NCI-H460 (cell line): ENCODE measurements at places on chromosomes 7 and 10.

DNA sequence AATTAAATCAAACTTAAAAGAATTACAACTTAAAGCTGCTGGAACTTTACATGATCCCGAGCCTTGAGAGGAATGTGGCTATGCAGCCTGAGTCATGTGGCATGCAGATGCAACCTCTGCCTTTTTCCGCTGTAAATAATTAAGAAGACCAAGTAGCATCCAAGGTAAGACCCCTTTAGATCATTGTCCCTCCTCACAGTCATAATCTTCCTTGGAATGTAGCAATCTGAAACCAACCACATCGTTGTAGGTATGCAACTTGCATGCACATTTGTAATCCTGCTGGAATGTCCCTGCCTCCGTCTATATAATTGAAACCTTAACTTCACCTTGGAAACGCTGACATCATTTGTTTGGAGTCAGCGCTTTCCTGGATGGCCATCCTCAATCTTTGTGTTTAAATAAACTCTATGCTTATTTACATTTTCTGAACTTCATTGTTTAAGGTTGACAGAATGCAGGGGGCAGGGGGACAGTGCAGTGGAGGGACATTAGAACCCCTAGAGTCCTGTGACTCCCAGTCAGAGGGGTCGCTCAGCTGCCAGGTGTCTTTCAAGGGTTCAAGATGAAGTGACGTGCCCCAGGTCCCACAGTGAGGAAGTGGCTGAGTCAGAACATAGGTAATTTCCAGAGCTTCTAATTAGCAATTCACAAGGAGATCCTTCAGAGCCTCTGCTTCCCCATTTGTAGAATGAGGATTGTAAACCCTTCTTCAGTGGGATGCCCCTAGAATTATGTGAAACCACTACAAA lies 110.7 kb downstream of the RALA start:
- DNase-seq = peak; percentile 13

DNA sequence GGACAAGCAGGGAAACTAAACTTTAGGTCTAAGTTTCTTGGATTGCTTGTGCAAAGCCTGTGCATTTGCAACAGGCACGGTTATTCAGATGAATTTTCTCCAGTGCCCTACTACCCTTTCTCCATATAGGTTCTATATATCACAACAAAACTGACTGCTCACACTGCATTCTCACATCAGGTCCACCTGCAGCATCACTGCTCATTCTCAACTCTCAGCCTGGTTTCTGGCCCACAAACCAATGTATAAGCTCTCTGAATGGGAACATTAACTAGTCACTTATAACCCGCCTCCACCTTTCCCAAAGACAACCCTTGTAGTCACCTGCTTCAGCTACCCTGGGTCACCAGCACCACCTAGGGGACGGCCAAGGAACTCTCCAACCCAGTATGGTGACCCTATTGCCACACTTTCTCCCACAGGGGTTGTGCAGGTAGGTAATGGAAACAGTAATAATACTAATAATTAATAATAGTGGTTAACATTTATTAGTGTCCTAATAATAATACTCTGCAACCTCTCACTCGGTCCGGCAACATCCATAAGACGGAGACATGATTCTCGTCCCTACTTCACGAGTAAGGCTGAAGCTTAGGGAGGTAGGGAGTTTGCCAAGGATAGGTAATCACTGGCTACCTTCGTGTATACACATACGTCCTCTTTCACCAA lies 97.3 kb downstream of the CLEC2L start:
- peak; percentile 34 for DNase-seq

DNA sequence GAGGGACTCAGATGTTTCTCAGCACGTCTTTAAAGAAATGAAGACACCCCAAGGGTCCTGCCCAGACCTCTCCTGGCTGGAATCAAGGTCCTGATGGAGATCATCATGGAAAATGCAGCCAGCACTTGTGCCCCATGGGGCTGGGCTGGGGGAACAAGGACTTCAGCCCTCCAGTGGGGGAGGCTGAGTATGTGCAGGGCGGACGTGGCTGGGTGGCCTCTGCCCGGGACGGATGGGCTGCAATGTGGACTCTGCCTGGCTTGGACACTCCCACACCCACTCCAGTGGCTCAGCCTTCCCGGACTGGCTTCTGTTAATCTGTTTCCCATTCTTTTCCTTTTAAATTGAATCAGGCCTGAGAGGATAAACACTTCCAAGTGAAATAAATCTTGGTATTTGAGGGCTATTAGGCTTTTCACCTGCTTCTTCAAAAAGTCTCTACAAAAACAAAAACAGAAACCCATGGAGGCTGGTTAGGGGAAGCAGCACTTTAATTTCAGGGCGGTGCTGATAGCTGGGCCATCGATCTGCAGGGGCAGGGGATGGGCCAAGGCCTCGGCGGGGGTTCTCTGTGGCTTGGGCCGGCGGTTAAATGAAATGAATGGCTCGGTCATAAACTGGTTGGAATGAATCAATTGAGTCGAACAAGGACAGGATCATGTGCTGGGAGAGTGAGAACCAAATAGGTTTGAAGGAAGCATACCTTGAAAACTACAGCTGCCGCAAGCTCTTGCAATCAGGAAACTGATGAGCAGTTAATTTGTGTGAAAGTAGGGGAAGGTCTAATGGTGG lies 51.4 kb downstream of the ADARB2 start:
- no peak for DNase-seq

DNA sequence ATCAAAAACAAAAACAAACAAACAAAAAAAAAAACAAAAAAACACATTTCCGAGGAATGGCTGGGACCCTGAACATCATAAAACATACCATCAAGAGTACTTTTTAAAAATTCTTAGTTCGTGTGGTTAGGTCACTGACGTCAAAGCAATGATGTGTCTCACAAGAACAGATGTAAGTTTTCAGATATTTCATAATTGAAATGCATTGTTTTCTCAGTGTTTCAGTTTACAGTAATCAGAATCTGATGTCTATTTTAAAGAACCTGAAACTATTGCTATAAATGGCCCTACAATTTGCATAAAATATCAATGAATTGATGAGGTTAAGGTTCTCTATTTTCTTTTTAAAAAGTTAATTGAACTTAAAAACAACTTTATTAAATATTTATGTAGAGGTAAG lies 103.7 kb upstream of the HGF start:
- no peak for DNase-seq

DNA sequence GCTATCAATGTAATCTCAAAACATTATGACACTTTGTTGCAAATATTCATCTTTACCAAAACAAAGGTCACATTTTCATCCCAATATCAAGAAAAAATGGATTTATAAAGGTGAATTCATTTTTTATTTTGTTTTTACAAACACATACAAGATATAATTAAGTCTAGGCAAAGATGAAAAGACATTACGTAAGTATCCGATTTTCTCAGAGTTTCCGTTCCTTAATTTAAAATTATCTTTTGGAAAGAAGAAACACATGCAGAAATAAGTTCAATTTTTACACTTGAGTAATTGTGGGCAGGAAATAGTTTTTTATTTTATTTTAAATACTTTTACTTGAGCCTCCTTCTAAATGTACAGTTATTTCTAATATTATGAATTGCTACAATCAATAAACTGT lies 24.6 kb downstream of the RTKN2 start:
- no peak for DNase-seq

- DNase-seq = peak; percentile 40
Observed at GRCh38 chr10:112716924-112717413, 233.1 kb upstream of the TCF7L2 start.

- no peak for DNase-seq
Observed at GRCh38 chr7:55549457-55549856, 22.8 kb downstream of the VOPP1 start.

GRCh38 chr10:112083472-112083871 lies 100.1 kb downstream of the GPAM start:
- DNase-seq = no peak

GRCh38 chr7:150748376-150748775 lies 11.2 kb downstream of the GIMAP5 start:
- no peak for DNase-seq

DNA sequence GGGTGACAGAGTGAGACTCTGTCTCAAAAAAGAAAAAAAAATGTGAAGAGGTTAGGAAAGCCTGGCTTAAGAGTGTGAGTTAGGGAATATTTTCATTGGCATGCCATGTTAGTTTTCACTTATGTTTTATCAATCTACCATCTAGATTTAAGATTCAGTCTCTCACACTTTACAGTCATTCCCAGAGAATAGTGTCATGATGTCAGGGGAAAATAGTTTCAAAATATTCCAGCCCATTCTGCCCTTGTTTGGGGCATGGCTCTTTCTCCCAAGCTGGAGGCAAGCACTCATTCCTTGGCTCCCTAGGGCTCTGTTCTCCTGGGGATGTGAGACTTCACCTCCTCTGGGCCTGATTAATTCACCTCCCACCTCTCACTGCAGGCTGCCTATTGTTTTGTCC lies 331.5 kb downstream of the CXCL12 start:
- DNase-seq = no peak

- no peak for DNase-seq
Observed at GRCh38 chr7:118289476-118289875, 65.0 kb downstream of the ANKRD7 start.

DNA sequence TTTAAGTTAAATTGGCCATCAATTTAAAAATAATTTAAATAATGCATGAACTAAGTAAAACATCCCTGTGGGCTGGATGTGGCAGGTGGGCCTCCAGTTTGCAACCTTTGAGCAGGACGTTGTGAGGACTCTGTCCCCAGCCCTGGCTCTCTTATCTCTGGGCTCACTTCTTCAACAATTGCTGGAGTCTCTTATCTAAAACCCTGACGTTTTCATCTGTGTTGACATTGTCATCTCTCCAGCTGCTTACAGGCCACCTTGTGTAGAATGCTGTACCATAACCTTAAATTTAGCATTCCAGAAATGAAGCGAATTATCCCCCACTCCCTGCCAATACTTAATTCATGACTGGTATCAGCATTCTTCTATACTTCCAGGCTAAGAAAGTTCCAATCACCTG lies 3.2 kb upstream of the KIF5B start:
- DNase-seq = no peak

DNA sequence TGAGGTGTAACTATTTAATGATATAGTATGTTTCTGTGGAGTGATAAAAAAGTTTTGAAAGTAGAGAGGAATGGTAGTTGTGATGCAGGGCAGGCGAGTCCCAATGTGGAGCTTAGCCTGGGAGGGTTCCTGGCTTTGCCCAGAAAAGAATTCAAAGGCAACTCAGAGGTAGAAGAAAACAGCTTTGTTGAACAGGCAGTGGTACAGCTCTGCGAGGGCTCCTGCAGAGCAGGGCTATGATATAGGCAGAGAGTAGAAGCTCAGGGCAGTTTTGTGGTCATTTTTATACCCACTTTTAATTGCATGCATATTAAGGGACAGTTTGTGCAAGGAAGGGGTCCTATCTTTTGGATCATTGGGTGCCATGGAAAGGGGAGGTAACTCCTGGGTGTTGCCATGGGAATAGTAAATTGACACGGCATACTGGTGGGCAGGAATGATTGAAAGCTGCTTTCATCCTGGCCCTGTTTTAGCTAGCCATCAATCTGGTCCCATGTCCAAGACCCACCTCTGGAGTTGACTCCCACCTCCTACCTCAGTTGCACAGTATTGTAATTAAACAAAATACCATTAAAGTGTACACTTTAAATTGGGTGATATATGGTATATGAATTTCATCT lies 12.4 kb downstream of the CYP2C8 start:
- no peak for DNase-seq

DNA sequence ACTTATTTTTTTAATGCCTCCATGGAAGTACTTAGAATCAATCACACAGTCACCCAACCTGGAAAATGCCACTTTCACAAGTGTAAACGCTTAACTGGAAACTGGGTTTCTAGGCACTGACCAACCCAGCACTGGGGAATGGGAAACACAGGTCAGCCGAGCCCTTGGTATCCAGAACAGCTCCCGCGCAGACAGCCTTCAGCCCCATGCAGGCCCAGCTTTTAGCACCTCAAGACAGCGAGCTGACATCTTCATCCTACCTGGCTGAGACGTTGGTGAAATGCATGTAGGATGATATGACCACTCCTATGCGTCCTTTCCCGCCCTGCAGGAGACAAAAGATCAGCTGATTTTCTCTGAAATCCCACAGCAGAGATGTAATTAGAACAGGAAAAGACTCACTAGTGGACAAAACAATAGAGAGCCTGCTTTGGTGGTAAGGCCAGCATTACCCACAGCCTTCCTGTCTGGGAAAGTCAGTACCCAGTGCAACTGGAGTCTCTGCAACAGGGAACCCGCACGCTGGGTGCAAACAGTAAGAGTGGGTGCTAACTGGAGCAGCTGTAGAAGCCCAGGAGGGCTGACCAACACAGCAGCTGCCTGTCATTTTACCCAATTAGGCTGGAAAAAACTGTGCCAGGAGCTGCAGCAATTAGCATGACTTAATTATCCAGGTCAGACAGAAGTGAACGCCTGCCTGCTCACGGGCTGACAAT lies 153.7 kb downstream of the TNS3 start:
- no peak for DNase-seq

DNA sequence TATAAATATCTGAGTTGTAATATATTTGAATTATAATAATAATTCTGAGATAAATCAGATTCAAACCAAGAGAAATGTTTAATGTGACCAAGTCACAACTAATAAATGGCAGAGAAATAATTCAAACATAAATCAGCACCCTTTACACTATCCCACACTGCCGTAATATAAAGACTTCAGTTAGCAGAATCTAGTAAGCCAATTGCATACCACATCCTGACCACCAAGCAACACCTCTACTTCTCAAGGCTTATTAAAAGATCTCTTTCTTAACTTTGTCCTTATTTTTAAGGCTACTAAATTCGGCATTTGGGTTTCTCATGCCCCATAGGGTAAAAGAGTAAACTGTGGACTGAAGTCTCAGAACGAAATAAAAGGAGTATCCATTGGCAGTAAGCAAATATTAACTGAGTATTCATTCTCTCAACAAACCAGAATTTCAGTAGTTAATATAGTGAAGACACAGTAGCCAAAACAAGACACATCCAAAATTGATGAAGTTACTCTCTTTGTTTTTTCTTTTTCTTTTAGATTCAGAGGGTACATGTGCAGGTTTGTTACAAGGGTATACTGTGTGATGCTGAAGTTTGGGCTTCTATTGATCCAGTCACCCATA lies 14.8 kb downstream of the ACBD5 start:
- DNase-seq = no peak

- no peak for DNase-seq
Observed at GRCh38 chr7:41994036-41994745, 242.8 kb downstream of the GLI3 start.

DNA sequence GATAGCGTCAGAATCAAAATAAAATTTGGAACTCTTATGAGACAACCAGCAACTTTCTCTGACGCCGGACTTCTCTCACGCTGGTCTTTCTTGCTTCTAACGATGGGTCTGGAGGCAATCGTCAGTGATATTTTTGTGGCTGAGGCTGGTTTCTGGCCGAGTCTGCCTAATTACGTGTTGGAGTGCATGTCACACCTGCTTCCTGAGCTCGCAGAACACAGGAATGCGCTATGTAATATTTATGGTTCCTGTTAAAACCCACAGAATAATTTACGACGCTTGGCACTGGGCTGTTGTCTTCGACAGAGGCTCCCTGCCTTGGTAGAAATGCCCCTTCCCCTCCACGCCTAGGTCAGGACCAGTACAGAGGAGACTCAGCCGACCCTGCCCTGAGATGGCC lies 64.9 kb downstream of the NPTX2 start:
- no peak for DNase-seq

GRCh38 chr7:1569016-1569415 lies 816 bp downstream of the PSMG3 start:
- peak; percentile 66 for DNase-seq

GRCh38 chr10:31013331-31013730 lies 18.3 kb downstream of the ZNF438 start:
- no peak for DNase-seq
